Naive B cell (primary cell): ENCODE measurements at places on chromosomes 4 and X. TPM values are rescaled to one million over a fixed set of nuclear protein-coding genes. Genes with fewer than 3 reads are reported as not detected.
A peak's percentile ranks its signal among the peaks of the same experiment; 100 is the strongest.

The FGG gene
- polyA plus RNA-seq: not detected

The FAM133A gene
- not detected for polyA plus RNA-seq

GRCh38 chr4:104492183-104492771, 2.4 kb downstream of the CXXC4 start:
- no peaks in the 10 kb centered on the region for H3K36me3 ChIP-seq
- no peak for DNase-seq
- H3K4me3 ChIP-seq: peak overlapping the region; percentile 31

- no peak overlapping the region for H3K27ac ChIP-seq
- no peak overlapping the region for H3K4me3 ChIP-seq
- no peaks in the 10 kb centered on the region for H3K4me1 ChIP-seq
- H3K36me3 ChIP-seq: no peaks in the 10 kb centered on the region
- no peak for DNase-seq
Observed at GRCh38 chr4:176616151-176616550, 176.6 kb downstream of the VEGFC start.

DNA sequence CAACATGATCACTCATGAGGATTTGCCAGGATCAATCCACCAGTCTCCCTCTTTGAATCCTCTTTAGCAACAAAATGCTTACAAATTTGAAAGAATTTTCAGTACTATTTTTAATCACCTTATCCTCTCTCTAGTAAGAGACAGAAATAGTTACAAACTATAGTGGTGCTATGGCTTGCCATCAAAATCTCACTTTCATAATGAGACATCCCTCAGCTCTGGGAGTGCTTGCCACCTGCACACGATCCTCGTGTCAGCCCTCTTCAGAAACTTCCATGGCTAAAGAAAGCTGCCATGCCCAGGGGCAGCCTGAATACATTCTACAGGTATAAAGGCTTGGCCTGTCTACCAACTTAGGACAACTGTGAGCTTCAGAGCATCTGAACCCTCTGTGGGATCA, 5.1 kb upstream of the DHX15 start:
- H3K4me3 ChIP-seq: no peak overlapping the region
- no peak overlapping the region for H3K27ac ChIP-seq
- H3K27me3 ChIP-seq: peaks cover 40% of the 10 kb centered on the region
- DNase-seq: no peak
- peaks cover 11% of the 10 kb centered on the region for H3K36me3 ChIP-seq

The SYNPO2 gene
- polyA plus RNA-seq: 0.24 TPM

DNA sequence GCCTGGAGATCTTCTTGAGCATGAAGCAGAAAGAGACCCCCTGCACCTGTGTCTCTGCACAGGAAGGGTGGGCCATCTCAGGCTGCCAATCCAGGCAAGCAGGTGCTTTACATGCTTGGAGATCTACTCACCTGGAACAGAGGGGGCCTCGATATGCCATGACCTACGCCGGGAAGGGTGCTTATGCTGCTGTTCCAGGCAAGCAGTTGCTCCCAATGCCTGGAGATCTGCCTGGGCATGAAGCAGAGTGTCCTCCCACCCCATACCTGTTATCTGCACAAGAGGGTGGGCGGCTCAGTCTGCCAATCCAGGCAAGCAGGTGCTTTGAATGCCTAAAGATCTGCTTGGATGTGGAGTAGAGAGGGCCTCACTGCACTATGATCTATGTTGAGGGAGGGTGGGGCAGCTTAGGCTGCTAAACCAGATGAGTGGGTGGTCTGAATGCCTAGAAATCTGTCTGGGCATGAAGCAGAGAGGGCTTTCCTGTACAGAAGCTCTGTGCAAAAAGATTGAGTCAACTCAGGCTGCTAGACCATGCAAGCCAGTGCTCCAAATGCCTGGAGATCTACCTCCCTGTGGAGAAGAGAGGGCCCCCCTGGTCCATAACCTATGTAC, 104.5 kb upstream of the QRFPR start:
- no peak overlapping the region for H3K4me3 ChIP-seq
- H3K27ac ChIP-seq: no peak overlapping the region
- peaks cover 4% of the 10 kb centered on the region for H3K27me3 ChIP-seq
- H3K36me3 ChIP-seq: no peaks in the 10 kb centered on the region
- no peak for DNase-seq

GRCh38 chr4:130071746-130072145, 975.8 kb downstream of the C4orf33 start:
- no peaks in the 10 kb centered on the region for H3K4me1 ChIP-seq
- H3K36me3 ChIP-seq: no peaks in the 10 kb centered on the region
- no peak for DNase-seq
- no peaks in the 10 kb centered on the region for H3K27me3 ChIP-seq

DNA sequence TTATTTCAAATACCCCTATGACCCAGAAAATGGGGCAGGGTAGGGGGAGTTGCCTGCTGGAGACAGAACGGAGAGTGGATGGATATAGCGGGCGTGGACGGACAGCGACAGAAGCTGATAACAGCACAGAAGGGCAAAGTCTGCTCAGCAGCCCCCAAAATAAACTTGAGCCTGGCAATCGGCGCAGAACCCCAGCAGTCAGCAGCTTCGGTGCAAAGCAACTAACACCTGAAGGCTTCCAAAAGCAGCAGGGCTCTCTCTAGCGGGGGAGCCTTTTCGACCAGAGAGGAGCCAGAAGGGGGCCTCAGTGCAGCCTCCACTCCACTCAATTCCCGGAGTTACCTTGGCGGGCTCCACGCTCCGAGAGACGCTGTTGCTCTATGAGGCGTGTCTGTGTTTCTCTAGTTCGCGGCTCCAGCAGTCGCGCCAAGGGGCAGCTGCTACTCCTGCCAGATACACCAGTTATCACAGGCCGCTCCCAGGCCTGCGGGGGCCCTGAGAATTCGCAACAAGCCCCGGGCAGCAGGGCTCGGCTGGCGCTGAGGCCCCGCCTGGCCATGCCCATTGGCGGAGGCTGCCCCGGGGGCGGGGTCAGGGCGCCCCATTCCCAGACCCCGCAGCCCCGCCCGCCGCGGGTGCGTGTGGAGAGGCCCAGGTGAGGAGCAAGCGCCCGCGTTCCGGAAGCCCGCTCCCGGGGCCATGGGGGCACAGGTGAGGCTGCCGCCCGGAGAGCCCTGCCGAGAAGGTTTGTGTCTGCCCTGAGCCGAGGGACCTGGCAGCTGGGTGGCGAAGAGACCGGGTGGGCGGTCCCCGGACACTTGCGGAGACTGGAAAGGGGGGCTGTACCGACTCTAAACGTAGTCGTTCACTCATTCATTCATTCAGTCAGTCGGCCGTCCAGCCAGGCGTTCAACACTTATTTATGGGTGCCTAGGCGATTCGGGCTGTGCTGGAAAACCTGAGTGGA, at the start of the genes CNGA1 and NIPAL1:
CNGA1 (minus strand) TSS at position 541 of the 967 bp plus-strand sequence. CDS start 63,992 bp downstream, outside the sequence.
NIPAL1 (plus strand) TSS at position 632 of the 967 bp plus-strand sequence; CDS start at position 700, 68 bp downstream.
- peaks cover 15% of the 10 kb centered on the region for H3K4me1 ChIP-seq
- peak; percentile 71 for DNase-seq
- peak within 1 kb of the TSS; percentile 54 for H3K27ac ChIP-seq
- peak within 1 kb of the TSS; percentile 87 for H3K4me3 ChIP-seq
- H3K27me3 ChIP-seq: peaks cover 40% of the 10 kb centered on the region
- no peaks in the 10 kb centered on the region for H3K36me3 ChIP-seq

- H3K36me3 ChIP-seq: no peaks in the 10 kb centered on the region
- no peak overlapping the region for H3K27ac ChIP-seq
- no peak for DNase-seq
- H3K4me1 ChIP-seq: no peaks in the 10 kb centered on the region
- peaks cover 5% of the 10 kb centered on the region for H3K27me3 ChIP-seq
Observed at GRCh38 chr4:79370026-79370425, 38.0 kb downstream of the GK2 start.

The TEX13C gene
- polyA plus RNA-seq: not detected

The ADGRL3 gene
- not detected for polyA plus RNA-seq

- no peaks in the 10 kb centered on the region for H3K4me1 ChIP-seq
- no peaks in the 10 kb centered on the region for H3K36me3 ChIP-seq
- no peak overlapping the region for H3K4me3 ChIP-seq
- no peaks in the 10 kb centered on the region for H3K27me3 ChIP-seq
Observed at GRCh38 chrX:18992829-18993228, 8.9 kb upstream of the PHKA2 start.

DNA sequence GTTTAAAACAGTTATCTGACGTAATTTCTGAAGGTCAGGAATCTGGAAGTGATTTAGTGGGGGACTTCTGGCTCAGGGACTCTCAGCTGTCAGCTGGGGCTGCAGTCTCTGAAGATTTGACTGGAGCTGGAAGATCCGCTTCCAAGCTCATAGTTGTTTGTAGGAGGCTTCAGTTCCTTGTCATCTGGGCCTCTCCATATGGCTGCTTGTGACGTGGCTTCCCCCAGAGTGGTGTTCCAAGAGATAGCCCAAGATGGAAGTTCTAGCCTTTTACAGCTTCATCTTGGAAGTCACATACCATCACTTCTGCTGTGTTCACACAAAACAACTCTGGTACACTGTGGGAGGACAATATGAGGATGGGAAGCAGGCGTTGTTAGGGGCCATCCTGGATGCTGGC, 2.1 kb downstream of the MPC1L start:
- DNase-seq: no peak
- H3K36me3 ChIP-seq: peaks cover 20% of the 10 kb centered on the region
- H3K27me3 ChIP-seq: no peaks in the 10 kb centered on the region
- no peak overlapping the region for H3K4me3 ChIP-seq
- no peaks in the 10 kb centered on the region for H3K4me1 ChIP-seq

DNA sequence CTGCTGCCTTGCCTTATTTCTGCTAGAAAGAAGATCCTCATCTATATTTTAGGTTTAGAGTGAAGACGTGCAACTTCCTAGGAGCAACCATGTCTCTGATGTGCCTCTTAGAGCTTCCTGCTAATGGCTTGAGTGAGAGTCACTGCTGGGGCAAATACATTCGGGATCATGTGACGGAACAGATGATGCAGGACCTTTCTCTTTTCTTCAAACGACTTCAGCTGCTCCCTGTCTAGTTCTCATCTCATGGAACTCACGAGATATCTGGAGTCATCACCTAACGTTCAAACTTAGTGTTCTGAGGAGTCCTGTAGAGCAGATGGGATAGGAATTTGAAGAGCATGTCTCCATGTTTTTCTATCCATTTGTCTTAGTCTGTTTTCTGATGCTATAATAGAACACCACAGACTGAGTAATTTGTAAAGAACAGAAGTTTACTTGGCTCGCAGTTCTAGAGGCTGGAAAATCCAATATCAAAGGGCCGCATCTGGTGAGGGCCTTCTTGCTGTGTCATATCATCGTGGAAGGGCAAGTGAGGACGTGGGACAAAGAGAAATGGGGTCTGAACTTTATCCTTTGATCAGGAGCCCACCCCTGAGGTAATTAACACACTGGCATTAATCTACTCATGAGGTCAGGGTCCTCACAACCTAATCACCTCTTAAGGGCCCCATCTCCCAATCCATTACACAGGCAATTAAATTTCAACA, 43.5 kb upstream of the SCRG1 start:
- peaks cover 8% of the 10 kb centered on the region for H3K36me3 ChIP-seq
- no peak overlapping the region for H3K4me3 ChIP-seq
- no peak for DNase-seq
- no peaks in the 10 kb centered on the region for H3K4me1 ChIP-seq
- H3K27ac ChIP-seq: no peak overlapping the region

- H3K4me3 ChIP-seq: no peak overlapping the region
- H3K27me3 ChIP-seq: no peaks in the 10 kb centered on the region
- DNase-seq: peak; percentile 1
- peaks cover 23% of the 10 kb centered on the region for H3K4me1 ChIP-seq
- H3K27ac ChIP-seq: peak overlapping the region; percentile 28
Observed at GRCh38 chr4:78845472-78845871, 69.3 kb downstream of the BMP2K start.

- H3K4me1 ChIP-seq: no peaks in the 10 kb centered on the region
- H3K36me3 ChIP-seq: no peaks in the 10 kb centered on the region
- H3K27me3 ChIP-seq: no peaks in the 10 kb centered on the region
- H3K4me3 ChIP-seq: no peak overlapping the region
Observed at GRCh38 chrX:68703369-68703768, 55.9 kb downstream of the STARD8 start.

GRCh38 chrX:73940893-73941470, 363.0 kb upstream of the ZCCHC13 start:
- peaks cover 15% of the 10 kb centered on the region for H3K4me1 ChIP-seq
- H3K4me3 ChIP-seq: no peak overlapping the region
- no peak for DNase-seq
- no peaks in the 10 kb centered on the region for H3K27me3 ChIP-seq

The LUZP4 gene
- polyA plus RNA-seq: not detected

GRCh38 chr4:70182517-70183167, 12.9 kb upstream of the ODAM start:
- no peaks in the 10 kb centered on the region for H3K4me1 ChIP-seq
- H3K4me3 ChIP-seq: no peak overlapping the region
- no peaks in the 10 kb centered on the region for H3K36me3 ChIP-seq
- no peaks in the 10 kb centered on the region for H3K27me3 ChIP-seq
- no peak for DNase-seq

DNA sequence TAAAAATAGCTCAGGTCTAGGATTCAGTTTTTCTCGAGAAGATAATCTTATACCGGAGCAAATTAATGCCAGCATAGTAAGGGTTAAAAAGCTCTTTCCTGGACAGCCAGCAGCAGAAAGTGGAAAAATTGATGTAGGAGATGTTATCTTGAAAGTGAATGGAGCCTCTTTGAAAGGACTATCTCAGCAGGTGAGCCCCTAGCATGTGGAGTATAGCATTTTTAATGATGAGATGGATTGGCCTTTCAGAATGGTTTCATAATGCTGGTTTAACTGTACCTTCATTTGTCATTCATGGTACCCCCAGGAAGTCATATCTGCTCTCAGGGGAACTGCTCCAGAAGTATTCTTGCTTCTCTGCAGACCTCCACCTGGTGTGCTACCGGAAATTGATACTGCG, 79.4 kb downstream of the SLC10A6 start:
- H3K4me1 ChIP-seq: no peaks in the 10 kb centered on the region
- H3K27ac ChIP-seq: no peak overlapping the region
- no peaks in the 10 kb centered on the region for H3K27me3 ChIP-seq
- no peak for DNase-seq
- no peak overlapping the region for H3K4me3 ChIP-seq

DNA sequence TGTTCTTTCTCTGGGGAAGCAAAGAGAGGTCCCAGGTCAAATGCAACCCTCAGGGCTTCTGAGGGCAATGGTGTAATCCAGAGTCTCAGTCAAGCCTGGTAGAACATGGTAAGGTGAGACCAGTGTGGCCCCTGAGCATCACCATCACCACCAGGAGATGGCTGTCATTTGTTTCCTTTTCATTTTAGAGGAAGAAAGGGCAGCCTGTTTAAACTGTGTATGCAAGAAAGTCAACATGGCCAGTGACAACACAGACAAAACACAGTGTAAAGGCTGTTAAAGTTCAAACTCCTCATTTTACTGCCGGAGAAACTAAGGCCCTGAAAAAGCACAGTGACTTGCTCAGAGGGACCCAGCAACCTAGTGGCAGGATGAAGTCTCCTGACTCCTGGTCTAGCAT, 2.0 kb upstream of the EDA start:
- no peak overlapping the region for H3K27ac ChIP-seq
- no peaks in the 10 kb centered on the region for H3K36me3 ChIP-seq
- H3K4me3 ChIP-seq: no peak overlapping the region

GRCh38 chr4:24727390-24728224, 67.8 kb upstream of the SOD3 start:
- H3K4me3 ChIP-seq: no peak overlapping the region
- H3K27ac ChIP-seq: no peak overlapping the region
- H3K36me3 ChIP-seq: no peaks in the 10 kb centered on the region
- no peak for DNase-seq
- peaks cover 7% of the 10 kb centered on the region for H3K27me3 ChIP-seq

The STPG2 gene
- polyA plus RNA-seq: not detected

GRCh38 chr4:2412534-2412884, 5.9 kb downstream of the ZFYVE28 start:
- peaks cover 43% of the 10 kb centered on the region for H3K27me3 ChIP-seq
- H3K4me3 ChIP-seq: peak overlapping the region; percentile 88
- DNase-seq: no peak
- peaks cover 28% of the 10 kb centered on the region for H3K4me1 ChIP-seq
